ENCODE measurements at places on chromosomes 1 and 21. TPM values are rescaled to one million over a fixed set of nuclear protein-coding genes. Genes with fewer than 3 reads are reported as not detected.

The LMX1A gene
- 1.3 TPM for total RNA-seq

The SYTL1 gene
- 22.3 TPM for total RNA-seq

DNA sequence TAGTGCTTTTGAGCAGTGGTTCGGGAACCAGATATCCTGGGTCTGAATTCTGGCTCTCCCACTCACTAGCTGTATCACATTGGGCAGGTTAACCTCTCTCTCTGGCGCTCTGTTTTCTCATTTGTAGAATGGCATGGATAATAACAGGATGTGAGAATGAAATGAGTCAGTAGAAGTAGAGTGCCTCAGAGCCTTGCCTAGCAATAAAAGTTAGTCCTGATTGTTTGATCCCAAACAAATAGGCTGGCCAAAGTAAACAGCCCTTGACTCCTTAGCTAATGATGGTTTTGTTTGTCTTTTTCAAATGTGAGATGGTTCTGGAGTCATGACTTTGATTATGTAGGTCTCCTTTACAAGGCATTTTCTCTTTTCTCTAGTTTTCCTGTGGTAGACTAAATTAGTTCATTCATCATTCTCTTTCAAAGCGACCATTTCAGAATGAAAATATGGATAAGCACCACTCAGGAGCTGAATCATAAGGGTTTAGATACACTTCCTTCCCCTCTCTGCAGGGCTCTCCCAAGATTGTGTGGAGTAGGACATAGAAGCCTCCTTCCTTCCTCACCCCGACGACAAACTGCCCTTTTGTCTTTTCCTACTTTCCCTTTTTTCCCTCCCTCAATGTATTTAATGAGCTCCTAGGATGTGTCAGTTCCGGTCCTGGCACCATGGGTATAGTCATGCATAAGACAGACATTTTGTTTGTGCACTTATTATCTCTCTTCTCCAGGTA lies 23.1 kb downstream of the KIAA0040 start:
- no peak overlapping the region for H3K4me3 ChIP-seq
- H3K4me1 ChIP-seq = no peaks in the 10 kb centered on the region
- H3K27ac ChIP-seq = peak overlapping the region; percentile 69

- H3K36me3 ChIP-seq = no peaks in the 10 kb centered on the region
- no peaks in the 10 kb centered on the region for H3K27me3 ChIP-seq
- no peaks in the 10 kb centered on the region for H3K4me1 ChIP-seq
- DNase-seq = no peak
These were observed 22.8 kb downstream of the LACTBL1 start for GRCh38 chr1:22949822-22950331.
